AG08395 (cell line): ENCODE measurements at places on chromosomes 1 and 21.

DNA sequence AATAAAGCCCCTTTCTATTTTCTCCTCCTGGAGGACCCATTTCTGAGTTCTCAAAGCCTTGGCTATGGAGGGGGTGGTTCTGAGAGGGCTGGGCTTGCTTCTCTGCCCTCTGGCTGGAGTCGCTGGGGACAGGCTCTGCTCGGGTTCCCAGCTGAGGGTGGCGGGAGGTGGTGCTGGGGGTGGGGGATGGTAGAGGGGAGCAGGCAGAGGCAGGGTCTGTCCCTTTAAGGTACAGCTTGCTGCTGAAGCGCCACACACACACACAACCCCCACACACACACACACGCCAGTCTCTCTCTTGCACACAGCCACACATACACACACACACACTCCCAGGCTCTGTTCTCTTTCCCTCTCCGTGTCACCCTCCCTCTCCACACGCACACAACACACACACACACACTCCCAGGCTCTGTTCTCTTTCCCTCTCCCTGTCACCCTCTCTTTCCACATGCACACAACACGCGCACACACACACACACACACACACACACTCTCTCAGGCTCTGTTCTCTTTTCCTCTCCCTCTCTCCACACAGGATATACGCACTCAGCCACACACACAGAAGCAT, 69.8 kb upstream of the SSBP3 start:
- DNase-seq, result no peak

DNA sequence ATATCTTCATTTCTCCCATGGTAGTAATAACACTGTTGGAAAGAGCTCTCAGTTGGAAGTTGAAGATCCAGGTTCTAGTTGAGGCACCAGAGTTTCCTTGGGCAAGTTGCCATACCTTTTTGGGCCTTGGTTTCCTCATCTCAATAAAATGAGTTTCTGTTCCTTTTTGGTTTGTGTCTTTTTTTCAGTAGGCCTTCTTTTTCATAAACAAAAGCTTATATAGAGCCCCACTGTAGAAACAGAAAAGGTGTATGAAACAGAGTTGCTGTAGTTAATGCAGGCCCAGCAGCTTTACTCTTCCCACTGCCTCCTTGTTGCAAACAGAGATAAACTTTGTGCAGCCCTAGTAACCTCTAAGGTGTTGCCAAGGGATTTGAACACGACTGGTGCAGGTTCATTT, 41.7 kb downstream of the WNT4 start:
- no peak for DNase-seq

- no peak for DNase-seq
Observed at GRCh38 chr21:43603233-43603626, 56.1 kb downstream of the HSF2BP start.

DNA sequence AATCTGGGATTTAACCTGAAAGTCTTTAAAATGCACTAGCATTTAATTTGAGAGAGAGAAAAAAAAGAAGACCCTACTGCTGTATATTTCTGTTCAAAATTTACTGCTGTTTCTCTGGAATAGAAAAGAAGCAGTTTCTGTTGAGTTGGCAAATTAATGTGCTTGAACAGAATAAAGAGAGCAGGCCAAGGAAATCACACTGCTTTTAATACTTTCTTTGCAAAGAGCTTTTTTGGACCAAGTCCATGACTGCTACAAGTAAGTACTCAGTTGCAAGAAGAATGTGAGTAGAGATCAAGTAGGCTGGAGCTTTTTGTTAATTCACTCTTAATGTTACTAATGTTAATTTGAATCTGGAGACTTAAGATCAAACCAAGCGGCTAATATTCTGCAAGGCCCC, 336.2 kb upstream of the SGIP1 start:
- no peak for DNase-seq
